Stimulated activated naive CD4-positive, alpha-beta T cell treated with Interleukin-2 at 50 U/mL for 16 hours (primary cell): ENCODE measurements at places on chromosomes 5 and 9.

DNA sequence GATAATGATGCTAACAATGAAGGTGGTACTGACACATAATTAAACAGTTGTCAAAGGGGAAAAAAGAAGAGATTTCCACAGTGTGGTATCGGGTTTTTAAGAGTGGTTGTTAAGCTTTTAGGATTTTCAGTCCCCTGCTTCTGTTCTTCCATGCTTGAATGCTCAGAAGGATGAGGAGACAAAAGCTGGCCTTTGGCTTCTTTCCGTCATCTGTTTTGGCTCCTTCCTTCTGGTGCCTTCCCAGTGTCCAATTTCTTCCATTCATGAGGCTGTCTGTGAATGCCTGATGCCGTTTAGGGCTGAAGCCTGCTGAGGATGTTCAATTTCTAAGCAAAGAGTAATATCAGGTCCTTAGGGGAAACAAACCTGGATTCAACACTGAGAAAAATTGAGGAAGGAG lies 179.6 kb upstream of the GLRA1 start:
- DNase-seq, result no peak

- DNase-seq, result no peak
Measured at GRCh38 chr9:7910426-7911020, 110.9 kb upstream of the DMAC1 start.

DNA sequence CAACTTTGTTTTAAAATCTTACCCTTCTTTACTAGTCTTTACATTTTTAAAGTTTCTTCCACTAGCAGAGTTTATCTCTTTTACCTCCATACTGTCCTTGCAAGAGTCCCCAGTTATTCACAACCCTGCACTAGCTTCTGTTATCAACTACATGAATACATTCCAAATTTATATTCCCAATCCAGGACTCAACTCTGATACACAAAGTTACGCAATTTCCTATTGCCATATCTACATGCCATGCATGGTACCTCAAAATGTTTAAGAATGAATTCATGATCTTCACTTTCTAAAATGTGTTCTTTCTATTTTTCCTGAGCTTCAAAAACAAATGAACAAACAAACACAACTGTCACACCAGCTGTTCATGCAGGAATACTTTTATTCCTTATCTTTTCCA lies 668.7 kb downstream of the CDH18 start:
- no peak for DNase-seq

- DNase-seq, result no peak
Measured at GRCh38 chr9:129284607-129285291, 106.7 kb upstream of the IER5L start.

DNA sequence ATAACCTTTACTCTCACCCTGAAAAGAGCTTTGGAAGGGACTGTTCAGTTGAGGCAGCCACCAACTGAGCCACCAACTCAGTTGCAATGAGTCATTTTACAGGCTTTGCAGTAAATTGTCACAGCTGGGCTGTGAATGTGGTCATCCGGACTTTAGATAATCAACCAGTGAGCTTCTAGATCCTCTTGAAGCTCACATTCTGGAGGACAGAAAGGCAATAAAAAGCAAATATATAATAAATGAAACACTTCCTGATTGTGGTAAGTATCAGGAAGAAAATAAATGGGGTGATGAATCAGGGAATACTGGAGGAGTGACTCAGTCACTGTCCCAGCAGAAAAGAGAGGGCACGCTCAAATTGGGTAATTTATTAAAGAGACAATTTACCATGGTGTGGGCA lies 13.2 kb upstream of the C5orf58 start:
- DNase-seq, result no peak

- no peak for DNase-seq
Measured at GRCh38 chr5:17185773-17186172, 31.7 kb upstream of the BASP1 start.

GRCh38 chr5:96741106-96741505 lies 66.6 kb downstream of the ERAP1 start:
- no peak for DNase-seq

DNA sequence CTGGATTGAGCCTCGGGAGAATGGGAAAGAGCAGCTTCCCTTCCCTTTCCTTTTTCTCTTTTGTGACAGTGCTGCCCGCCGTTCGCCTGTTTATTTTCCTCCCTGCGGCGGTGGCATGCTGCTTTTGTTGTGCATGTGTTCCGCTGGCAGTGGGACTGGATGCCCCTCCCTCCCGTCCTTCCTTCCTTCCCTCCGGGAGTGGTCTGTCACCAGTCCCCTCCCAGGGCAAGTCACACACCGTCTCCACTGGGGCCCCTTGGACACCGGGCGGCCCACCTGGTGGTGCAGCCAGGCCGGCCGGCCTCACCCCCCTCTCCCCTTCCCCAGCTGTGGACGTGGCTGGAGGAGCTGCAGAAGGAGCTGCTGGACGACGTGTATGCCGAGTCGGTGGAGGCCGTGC lies 214.7 kb downstream of the TRIO start:
- DNase-seq, result no peak

DNA sequence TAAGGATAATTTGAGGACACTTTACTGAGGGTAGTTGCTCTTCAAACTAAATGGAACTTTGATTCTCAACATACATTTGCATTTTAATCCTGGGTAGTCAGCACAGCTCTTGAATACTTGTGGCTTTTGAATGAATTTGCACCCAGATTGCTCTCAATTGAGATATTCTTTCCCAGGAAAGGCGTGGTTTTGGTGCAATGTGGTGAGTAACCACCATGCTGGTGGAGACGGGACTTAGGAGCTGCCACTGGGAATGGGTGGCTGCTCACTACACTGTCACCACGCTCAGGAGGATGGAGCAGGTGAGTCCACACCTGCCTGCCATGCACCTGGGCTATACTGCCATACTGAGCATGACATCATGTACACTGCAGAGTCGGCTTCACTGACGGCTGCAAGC lies 99.2 kb downstream of the IRX1 start:
- no peak for DNase-seq

GRCh38 chr5:180586204-180586603 lies 5.1 kb downstream of the SCGB3A1 start:
- no peak for DNase-seq

DNA sequence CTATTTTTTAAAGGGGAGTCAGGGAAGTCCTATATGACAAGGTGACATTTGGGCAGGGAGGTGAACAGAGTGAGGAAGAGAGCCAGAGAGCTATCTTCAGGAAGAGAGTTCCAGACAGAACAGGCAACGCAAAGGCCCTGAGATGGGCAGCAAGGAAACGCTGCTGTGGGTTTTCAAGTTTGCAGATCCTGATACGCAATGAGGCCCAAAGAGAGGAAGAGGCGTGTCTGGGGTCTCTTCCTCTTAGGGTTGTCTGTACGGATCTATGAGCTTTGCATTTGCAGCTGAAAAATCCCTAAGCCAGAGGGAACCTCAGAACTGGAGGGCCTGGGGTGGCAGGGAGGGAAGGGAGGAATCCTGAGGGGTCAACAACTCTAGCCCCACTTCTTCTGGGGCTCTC lies 13.6 kb downstream of the FAT2 start:
- DNase-seq, result no peak

DNA sequence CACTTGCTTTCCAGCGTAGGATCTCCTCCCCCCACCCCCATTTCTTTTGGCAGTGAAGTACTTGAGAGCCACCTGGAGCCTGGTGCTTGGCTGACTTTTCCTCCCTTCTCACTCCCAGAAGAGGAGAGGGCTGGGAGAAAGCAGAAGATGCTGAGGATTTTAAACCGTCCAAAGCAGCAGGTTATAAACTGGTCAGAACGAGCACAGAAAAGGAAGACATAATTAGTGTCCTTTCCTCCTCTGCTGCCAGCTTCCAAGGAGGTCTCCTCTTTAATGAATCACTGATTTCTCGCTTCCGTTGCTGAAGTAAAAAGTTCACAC lies 563 bp upstream of the FGF10 start:
- DNase-seq, result no peak

DNA sequence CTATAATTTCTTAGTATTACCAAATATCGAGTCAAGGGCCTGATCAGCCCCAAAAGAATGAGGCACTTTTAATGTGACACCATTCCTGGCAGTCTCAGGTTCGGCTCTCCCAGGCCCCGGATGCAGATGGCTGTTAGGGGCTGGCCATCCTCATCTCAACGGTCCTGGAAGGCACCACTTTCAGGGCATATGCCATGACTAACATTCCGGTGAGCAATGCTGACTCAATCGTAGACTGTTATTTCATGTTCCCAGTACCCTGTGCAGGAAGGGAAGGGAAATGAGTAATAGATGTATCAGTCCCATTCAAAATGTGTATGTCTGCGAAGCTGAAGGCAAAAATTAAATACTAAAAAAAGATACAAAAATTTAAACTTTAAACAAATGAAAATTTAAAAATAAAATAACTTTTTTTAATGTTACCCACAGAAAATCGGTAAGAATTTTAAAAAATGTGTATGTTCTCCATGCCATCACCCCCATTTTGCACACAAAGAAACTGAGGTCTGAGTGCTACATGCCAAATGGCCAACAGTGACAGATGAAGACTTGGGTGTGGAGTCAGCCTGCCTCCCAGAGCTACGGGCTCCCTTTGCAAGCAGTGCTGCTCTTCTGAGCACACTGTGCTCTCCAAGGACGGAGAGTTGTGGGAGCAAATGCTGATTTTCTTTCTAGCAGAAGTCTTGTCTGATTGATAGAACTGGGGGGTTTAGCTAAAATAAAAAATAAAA lies 79.0 kb downstream of the GLDC start:
- peak; percentile 45 for DNase-seq

GRCh38 chr9:91101611-91102168 lies 260.0 kb downstream of the AUH start:
- peak; percentile 69 for DNase-seq

GRCh38 chr5:79932510-79933504 lies 58.3 kb downstream of the MTX3 start:
- DNase-seq, result no peak

DNA sequence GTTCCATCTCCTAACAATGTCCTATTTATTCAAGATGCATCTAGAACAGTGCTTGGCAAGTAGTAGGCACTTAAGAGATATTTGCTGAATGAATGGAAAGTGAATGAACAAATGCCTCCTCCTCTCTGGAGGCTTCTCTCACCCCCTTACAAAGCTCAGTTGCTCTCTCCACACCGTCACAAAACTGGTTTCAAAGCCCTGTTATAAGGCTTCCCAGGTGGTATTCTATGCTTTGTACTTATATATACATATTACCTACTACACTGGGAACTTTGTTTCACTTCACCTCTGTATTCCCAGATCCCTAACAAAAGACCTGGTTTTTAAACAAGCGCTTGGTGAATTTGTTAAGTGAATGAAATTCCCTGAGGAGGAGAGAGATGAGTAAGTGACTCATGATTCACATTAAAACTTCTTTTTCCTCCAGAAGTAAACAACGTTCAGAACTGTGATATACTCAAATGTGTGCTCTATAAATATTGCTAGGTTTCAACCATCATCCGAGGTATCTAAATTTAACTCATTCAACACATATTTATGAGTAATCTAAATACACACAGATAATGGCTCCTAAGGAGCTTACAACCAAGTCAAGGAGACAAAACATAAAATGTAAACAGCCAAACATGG lies 36.0 kb downstream of the DENND1A start:
- no peak for DNase-seq

- no peak for DNase-seq
Measured at GRCh38 chr9:7988644-7989280, 189.2 kb upstream of the DMAC1 start.

DNA sequence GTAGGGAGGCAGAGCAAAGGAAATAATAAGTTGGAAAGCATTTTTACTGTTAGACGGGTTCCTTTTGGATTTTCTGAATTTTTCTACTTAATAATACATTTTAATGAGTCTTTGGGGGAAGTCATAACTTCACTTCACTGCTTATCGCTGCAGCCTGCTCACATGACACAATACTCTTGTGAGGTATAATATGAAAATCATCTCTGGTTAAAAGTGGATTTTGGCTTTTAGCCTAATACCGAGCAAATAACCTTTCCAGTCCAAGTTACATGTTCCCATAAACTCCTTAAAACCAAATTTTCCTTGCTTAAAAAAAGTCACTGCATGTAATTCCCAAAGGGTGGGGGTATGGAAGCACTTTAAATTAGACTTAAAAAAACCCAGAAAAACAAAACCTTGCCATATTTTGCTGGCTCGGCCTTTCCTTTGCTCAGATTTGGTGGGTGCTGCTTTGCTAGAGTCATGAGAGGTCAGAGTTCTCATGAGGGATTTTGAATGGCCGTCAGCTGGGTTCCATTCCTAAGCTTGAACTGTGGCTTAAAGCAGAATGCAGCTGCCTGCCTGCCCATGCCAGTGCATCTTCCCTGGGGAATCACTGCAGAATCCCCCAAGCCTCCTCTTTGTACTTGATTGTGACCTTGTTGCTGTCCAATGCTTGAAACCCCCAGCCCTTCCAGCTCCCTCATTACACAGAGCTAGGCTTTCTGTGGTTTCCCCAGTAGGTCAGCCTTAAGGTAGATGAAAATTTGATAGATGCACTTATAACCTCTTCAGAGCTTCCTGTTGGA lies 331.8 kb downstream of the KDM4C start:
- no peak for DNase-seq

DNA sequence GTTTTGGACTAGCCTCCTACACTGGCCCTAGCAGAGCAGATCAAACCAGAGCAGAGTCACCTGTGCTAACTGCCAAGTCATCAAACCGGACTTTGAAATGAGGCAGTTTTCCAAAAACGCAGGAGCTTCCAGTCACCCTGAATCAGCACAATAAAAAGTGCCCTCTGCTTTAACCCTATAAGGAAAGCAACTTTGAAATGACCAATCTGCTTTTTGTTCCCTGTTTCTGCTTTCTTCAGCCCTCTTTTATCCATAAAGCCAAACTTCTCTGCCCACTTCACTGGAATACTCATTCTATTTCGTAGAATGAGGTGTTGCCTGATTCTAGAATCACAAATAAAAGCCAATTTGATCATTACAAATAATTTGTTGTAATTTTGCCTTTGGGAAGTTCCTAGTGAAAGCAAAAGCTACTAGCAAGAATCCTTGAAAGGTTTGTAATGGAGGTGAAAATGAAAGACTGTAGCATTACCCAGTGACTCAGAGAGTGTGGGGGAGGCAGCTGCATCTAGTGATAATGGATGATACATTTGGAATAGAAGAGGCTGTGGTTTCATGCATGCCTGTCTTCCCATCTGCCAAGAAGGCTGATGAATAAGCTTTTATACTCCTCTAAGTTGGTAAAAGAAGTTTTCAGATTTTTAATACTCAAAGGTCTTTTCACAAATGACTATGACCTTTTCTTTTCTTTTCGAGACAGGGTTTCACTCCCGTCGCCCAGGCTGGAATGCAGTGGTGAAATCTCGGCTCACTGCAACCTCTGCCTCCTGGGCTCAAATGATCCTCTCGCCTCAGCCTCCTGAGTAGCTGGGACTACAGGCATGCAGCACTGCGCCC lies 14.9 kb downstream of the SPAAR start:
- DNase-seq, result peak; percentile 37

GRCh38 chr5:138274189-138274853 lies at the start of gene GFRA3:
Gene GFRA3, minus strand, starts transcription at chr5:138274621. Its CDS starts 197 bp downstream, at chr5:138274424.
- DNase-seq, result no peak

GRCh38 chr9:98207606-98208005 lies 15.2 kb upstream of the CORO2A start:
- no peak for DNase-seq

- DNase-seq, result no peak
Measured at GRCh38 chr9:21155501-21155900, 11.0 kb downstream of the IFNA21 start.
